ENCODE measurements at places on chromosomes 6 and 20.

GRCh38 chr6:5693225-5694145 lies 313.2 kb downstream of the NRN1 start:
- DNase-seq, result no peak

DNA sequence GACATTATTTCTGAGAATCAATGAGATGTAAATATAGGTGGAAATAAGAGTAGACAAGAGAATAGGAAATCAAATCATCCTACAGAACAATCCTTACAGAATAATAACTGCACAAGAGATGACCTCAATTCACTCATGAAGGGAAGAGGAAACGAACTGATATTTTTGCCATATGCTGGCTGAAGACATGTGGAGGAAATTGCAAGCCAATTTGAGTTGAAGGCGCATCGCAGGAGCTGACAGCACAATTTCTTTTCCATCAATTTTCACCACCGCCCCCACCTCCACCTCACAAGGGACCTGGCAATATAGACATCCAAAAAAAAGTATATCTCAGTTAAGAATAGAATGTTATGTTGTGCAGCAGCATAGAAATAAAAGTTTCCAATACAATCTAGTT lies 20.3 kb downstream of the CITED2 start:
- no peak for DNase-seq

DNA sequence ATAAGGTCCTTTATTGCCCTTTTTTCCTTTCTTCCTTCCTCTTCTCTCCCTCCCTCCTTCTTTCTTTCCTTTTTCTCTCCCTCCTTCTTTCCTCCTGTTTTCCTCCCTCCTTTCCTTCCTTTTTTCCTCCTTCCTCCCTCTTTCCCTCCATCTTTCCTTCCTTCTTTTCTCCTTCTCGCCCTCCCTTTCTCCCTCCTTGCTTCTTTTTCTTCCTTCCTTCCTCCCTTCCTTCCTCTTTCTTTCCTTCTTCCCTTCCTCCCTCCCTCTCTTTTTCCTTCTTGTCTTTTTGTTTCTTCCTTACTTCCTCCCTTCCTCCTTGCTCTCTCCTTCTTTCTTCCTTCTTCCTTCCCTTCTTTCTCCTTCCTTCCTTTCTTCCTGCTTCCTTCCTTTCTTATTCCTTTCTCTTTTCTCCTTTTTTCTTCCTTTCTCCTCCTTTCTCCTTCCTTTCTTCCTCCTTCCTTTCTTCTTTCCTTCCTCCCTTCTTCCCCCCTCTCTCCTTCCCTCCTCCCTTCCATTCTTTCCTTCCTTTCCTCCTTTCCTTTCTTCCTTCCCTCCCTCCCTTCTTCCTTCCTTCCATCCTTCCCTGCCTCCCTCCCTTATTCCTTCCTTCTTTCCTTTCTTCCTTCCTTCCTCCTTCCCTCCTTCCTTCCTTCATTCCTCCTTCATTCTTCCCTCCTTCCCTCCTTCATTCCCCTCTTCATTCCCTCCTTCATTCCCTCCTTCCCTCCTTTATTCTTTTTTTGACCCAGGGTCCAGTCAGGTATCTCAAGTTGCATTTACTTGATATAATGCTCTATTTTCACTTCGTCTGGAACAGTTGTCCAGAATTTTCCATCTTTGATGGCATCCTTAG lies 11.7 kb upstream of the PHIP start:
- no peak for DNase-seq

DNA sequence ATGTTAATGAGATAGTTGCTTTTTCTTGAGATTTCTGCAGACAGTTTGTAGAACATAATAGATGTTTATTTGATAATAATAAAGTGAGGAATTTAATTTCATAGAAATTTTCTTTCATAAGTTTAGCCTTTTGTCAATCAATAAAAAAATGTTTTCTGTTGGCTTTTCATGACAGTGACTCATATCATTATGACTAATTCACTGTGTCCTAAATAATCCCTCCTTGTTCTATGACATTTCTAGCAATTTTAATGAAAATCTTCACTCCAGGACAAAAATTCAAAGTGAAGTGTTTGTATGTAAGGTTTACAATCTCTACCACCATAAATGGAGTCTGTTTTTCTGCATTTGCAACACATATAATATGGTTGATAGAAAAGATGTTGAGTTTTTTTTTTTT lies 109.9 kb downstream of the UTRN start:
- no peak for DNase-seq
